ENCODE measurements at places on chromosomes 3 and 15. TPM values are rescaled to one million over a fixed set of nuclear protein-coding genes. Genes with fewer than 3 reads are reported as not detected.

Gene TMC3
- not detected for total RNA-seq

Gene CNTN4
- not detected for total RNA-seq

- no peak overlapping the region for H3K4me3 ChIP-seq
- no peak for DNase-seq
- no peaks in the 10 kb centered on the region for H3K4me1 ChIP-seq
- H3K27ac ChIP-seq = no peak overlapping the region
- H3K36me3 ChIP-seq = peaks cover 47% of the 10 kb centered on the region
These were observed 212.3 kb upstream of the LRRFIP2 start for GRCh38 chr3:37386627-37387230.

- DNase-seq = no peak
- H3K4me1 ChIP-seq = no peaks in the 10 kb centered on the region
- H3K27me3 ChIP-seq = no peaks in the 10 kb centered on the region
- H3K27ac ChIP-seq = no peak overlapping the region
- H3K36me3 ChIP-seq = no peaks in the 10 kb centered on the region
These were observed 132.8 kb upstream of the NPHP3 start for GRCh38 chr3:132854856-132855535.

DNA sequence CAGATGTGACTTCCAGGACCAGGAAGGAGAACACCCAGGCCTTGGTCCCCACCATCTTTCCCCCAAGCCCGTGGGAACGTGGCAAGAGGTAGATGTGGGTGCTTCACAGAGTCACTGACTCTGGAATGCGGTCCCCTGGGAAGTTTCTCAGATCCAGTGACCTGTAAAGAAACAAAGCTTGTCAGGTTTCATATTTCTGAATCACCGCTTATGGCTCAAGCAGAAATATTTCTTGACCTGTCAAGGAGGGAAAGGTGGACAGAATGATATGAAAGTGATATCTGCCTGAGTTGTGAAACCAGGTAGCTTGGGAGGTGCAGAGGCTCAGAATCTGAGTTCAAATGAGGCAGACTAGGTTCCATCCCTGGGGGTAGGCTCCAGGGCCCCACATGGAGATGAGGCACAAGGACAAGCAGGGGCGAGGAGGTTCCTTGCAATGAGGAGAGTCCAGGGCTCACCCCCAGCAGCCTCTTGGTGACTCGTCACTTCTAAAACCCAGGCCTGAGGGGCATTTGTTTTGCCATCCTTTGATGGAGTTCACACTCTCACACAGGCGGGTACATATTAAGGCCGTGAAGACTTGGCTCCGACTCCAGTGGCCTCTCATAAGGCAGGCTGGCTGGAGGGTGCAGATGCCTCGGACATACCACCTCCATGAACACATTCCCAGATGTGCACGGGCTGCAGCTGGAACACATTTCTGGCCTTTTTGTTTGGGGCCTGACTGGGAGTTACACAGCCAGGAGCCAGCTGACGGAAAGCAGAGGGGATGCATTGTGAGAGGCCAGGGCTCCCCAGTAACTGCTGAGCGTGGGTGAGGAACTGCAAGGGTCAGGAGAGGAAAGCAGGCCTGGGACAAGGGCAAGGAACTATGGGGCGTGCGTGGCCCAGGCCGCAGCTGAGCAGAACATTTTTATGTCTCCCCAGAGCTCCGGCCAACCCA lies 1.3 kb downstream of the CILP start:
- DNase-seq = no peak
- H3K4me1 ChIP-seq = no peaks in the 10 kb centered on the region
- H3K36me3 ChIP-seq = no peaks in the 10 kb centered on the region
- no peak overlapping the region for H3K4me3 ChIP-seq

- DNase-seq = peak; percentile 4
- no peak overlapping the region for H3K4me3 ChIP-seq
- no peaks in the 10 kb centered on the region for H3K36me3 ChIP-seq
- H3K27ac ChIP-seq = no peak overlapping the region
- peaks cover 11% of the 10 kb centered on the region for H3K4me1 ChIP-seq
- peaks cover 42% of the 10 kb centered on the region for H3K27me3 ChIP-seq
These were observed 100.2 kb upstream of the BOC start for GRCh38 chr3:113111011-113111707.

GRCh38 chr3:188826574-188826973 lies 345.2 kb upstream of the TPRG1 start:
- no peak overlapping the region for H3K4me3 ChIP-seq
- no peak overlapping the region for H3K27ac ChIP-seq
- peaks cover 37% of the 10 kb centered on the region for H3K4me1 ChIP-seq
- DNase-seq = no peak
- H3K27me3 ChIP-seq = peaks cover 1% of the 10 kb centered on the region
- H3K36me3 ChIP-seq = 0 out of 2 replicates have a peak, but pooled peaks cover 5% of the 10 kb centered on the region

DNA sequence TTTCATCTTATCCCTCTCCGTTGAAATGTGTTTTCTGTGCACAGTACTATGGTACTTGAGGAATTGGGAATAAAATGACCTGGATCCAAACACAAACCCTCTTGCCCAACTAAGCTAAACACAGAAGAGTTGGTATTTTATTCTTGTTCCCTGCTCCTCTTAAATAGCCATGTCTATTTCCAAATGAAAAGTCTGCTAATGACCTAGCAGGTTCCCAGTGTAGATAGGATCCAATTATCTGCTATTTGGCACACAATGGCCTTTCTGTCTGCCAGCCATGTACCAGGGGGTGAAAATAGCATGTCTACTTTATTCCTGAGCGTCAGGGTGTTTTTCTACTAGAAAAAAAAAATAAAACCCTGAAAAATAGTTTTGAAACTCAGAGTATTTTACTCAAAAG lies 657.0 kb upstream of the NAALADL2 start:
- no peak for DNase-seq
- H3K27ac ChIP-seq = no peak overlapping the region
- no peak overlapping the region for H3K4me3 ChIP-seq
- H3K4me1 ChIP-seq = peaks cover 31% of the 10 kb centered on the region
- no peaks in the 10 kb centered on the region for H3K36me3 ChIP-seq

Measured in HFFc6 (cell line).